ENCODE measurements at places on chromosomes 1 and 21.
A peak's percentile ranks its signal among the peaks of the same experiment; 100 is the strongest.

DNA sequence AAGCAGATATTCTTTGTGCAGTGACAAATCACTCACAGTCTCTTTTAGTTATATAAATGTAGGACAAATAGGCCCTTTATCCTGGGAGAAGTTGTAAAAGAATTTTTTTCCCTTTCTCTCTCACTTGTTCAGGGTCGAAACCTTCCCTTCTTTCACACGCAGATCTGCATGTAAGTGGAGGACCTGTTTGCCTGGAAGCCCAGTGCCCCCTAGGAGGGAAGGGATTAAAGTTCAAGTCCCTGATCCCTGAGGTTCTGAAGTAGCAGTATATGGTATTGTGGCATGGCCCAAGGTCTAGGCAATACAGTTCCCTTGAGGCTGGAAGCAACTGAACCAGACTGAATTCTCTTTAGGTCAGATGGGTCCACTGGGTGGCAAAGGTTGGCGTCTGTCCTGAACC, 48.6 kb upstream of the PTGFRN start:
- no peak for DNase-seq

DNA sequence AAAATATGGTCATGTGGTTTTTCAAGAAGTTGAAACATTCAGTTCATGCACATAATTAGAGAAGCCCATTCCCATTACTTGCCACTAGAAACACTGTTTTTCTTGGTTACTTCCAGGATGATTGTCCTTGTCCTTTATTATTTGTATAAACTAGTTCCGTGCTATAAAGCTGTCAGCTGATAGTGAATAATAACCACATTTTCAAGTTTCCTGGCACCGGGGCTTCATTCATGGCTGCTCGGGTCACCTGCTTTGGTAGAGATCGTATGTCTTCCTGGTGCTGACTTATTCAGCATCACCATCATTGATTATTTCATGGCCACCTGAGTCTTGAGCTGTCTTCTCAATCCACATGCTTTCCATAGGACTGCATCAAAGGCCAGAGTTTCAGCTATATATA, 62.9 kb upstream of the ZNF326 start:
- DNase-seq = no peak

GRCh38 chr1:246265481-246265880, 241.6 kb downstream of the SMYD3 start:
- no peak for DNase-seq

- peak; percentile 74 for DNase-seq
These were observed 57.3 kb downstream of the PSMG1 start for GRCh38 chr21:39125752-39126485.

- DNase-seq = no peak
These were observed 124.2 kb upstream of the HNRNPU start for GRCh38 chr1:244988521-244988920.

- DNase-seq = no peak
These were observed 40.2 kb upstream of the WASF2 start for GRCh38 chr1:27530192-27530591.

DNA sequence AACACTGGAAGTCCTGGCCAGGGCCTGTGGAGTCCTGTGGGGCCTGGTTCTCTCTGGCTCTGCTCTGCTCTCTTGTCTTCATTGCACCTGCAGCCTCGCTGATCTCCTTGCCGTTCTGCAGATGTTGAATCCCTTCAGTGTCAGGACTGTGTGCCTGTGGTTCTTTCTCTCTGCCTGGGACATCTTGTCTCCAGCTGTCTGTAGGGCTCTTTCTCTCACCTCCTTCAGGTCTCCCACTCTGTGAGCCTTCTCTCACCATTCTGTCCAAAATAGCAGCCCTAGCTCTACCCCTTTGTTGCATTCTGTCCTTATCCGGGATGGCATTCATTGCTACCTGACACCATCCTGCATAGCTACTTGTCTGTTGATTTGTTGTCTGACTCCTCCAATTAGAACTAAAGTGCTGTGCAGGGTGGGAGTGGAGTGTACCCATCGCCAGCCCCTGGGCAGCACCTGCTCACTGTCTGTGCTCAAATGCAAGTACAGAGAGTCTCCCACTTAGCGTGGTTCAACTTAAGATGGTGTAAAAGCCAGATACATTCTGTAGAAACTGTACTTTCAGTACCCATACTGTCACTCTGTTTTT, 8.9 kb downstream of the PGBD2 start:
- no peak for DNase-seq

GRCh38 chr1:147725685-147726084, 34.7 kb downstream of the GJA5 start:
- no peak for DNase-seq

DNA sequence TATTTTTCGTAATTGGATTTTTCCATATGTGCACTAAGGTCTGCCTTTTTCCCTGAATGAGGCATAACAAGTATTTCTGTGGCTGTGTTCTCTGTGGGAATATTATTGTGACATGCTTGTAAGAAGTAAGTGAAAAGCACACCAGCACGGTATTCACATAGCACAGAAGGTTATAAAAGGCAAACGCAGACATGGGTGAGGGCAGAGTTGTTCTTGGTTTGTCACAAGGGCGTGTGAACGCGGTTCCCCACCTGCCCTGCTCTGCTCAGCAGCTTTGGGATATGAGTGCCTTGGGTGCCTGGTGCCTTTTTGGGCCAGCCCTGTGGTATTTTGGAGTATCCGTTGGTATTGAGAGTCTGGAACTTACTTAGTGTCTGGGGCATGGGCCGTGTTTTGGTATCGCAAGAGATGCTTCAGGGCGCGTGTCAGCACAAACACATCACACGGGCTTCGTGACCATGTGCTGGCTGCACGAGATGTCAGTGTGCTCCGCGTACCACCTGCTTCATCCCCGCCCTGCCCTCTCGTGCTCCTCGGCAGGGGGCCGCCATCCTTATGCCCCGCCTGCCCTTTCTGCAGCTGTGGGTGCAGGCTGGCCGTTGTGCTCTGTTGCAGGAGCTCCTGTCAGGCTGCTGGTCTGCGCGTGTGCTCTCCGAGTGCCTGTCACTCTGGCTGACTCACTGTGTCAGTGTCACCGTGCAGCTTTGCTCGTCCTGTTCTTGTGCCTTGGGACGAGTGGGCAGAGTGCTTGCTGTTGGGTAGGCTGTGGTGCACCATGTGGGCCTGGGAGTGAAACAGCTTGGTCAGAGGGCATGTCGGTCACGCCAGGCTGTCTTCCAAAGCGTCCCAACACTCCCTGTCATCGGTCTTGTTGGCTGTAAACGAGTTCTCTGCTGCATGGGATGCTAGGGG, 15.0 kb downstream of the SKI start:
- DNase-seq = no peak

- no peak for DNase-seq
These were observed 3.9 kb downstream of the MFN2 start for GRCh38 chr1:11984121-11984520.

DNA sequence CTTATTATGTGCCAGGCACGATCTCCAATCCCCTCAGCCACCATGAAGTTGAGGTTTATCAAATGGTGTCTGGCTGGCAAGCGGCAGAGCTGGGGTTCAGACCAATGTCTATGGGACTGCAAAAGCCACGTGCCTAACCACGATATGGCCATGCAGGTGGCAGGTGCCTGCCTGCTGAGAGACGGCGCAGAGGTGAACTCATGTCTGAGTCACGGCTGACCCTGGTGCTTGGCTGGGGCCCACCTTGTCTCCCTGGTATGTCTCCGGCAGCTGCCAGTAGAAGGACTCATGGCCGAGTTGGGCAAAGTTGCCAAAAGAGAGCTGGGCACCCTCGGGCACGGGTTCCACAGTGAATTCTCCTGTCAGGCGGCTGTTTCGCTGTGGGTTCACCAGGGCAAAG, 59.9 kb downstream of the LDLRAD2 start:
- DNase-seq = no peak

GRCh38 chr1:151002611-151003010, 4.1 kb downstream of the MINDY1 start:
- no peak for DNase-seq

DNA sequence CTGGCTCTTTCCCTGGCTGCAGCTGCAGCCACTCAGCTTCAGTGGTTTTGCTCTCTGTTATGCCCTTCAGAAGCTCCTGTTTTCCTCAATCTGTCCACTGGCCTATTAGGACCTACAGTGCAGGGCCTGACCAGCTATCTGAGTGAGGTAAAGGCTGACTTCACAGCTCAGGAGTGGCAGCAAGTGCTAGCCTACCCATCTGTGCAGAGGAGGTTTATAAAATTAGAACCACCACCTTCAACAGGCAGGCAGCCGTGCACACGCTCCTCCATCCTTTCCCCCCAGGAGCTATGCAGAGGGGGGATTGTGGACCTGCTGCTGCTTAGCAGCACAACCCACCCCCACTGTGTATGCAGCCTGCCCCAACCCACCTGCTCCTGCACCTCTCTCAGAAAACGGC, 8.3 kb downstream of the ADAR start:
- peak; percentile 53 for DNase-seq

- DNase-seq = no peak
These were observed 104.1 kb upstream of the TMPRSS2 start for GRCh38 chr21:41611966-41612606.

DNA sequence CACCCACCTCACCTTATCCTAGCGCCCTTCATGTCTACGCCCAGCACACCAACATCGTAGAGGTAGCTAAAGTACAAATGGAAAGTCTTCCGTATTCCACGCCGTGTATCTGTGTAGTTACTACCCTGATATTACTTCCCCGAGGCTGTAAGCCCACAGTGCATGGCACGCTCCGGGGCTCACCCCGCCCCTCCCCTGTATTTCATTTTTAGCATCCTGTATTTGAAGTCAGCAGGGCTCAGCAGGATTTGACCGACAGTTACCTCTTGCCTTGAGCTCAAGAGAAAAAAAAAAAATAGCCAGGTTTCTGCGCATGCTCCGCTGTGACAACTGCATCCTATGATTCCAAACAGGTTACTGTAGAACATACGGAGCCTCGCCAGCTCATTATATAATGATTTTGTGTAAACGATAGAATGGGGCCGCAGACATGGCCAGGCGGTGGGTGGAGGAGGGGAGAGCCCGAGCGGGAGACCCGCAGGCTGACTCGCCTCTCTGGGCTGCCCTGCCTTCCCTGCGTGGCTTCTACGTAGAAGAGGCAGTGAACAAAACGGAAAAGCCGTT, 1.3 kb downstream of the ABCG1 start:
- peak; percentile 47 for DNase-seq

GRCh38 chr1:157403203-157403602, 149.1 kb downstream of the FCRL5 start:
- no peak for DNase-seq

DNA sequence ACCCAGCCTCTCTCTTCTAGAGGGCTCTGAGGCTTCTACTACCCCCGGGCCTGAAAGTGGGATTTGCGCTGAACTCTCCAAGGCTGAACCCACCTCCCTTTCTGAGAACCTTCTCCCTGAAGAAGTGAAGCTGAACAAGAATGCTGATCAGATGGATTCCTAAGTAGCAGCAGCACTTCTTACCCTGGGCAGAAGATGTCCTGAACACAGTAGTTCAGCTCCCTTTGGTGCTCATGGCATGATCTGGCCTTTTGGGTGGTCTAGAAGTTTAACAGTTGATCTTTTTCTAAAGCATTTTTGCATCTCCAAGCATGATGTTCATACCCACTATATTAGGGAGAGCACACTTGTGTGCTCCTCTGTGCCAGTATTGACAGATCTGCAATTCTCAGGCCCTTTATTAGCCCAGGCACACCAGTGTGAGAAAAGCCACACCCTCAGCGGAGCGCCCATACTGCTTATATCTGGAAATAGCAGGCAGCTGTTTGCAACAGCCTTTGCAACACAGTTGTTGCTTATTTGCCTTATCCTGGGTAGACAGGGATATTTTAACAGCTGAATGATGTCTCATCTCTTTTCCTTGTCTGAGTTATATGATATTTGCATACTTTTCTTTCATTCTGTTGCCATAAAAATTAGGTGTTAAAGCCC, 34.2 kb downstream of the CNN3 start:
- no peak for DNase-seq

DNA sequence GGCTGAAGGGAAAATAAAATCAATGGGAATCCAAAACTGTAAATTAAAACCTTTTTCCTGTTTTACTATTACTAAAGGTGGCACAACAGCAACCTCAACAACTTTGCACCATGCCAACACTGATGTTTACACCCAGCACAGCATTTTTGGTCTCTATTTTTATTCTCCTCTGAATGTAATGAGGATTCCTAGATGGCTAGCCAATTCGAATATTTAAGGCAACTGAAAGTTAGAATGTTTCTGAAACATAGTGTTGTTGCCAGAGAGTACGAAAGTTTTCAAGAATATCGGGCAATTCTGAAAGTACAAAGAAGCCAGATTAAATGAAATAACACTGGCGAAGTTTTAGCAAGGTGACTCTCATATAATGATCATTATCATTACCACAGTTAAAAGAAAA, 40.7 kb downstream of the CHODL start:
- no peak for DNase-seq

DNA sequence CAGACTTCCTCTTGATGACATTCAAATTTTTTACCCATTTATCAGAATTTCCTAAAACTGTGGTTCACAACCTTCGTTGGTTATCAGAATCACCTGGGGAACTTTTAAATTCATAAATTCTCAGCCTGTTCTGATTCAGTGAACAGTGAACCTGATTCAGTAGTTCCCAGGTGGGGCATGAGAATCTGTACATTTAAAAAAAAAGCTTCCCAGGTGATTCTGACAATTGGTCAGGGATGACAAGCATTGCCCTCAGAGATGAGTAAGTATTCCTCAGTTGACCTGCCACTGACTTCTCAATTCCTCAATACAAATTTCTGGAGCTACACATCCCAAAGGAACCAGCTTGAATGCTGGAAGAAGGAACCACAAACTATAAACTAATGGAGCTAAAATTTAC, 23.5 kb upstream of the CR2 start:
- no peak for DNase-seq

DNA sequence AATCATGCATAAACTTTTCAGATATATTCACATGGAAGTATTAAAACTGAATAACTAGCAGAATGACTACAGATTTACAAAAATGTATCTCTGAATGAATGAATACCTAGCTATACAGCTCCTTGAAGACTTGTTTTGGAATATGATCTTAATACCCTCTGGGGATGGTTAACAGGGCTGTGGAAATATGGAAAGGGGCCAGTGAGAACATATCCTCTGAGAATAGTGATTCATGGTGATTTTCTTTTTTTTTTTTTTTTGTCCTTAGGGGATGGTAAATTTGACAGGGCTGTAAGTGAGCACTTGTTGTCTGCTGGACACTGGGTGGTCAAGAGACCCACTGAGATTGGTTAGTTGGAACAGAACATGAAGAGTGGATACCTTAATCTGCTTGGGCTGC, 80.7 kb upstream of the HP1BP3 start:
- no peak for DNase-seq

DNA sequence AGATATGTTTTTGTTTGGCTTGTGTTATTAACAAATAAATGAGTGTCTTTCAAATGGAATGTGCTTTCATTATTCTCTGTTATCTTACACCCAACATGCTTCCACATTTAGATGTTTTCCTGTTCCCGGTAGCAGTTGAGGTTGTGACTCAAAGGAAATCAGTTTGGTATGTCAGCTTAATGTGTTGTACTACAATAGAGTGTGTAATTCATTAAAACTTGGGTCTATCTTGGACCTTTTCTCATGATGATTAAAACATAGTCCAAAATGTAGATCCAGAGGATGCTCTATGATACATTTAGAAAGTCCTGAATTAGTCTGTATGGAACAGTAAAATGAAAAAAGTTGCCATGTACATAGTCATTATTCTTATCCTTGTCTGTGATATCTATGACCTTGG, 26.7 kb downstream of the RTCA start:
- DNase-seq = no peak

- DNase-seq = peak; percentile 35
These were observed 14.1 kb upstream of the NCMAP start for GRCh38 chr1:24541711-24542346.

GRCh38 chr1:227356620-227357146, 38.4 kb upstream of the CDC42BPA start:
- DNase-seq = no peak
